ENCODE measurements at places on chromosomes 5 and 9.
A peak's percentile ranks its signal among the peaks of the same experiment; 100 is the strongest.

DNA sequence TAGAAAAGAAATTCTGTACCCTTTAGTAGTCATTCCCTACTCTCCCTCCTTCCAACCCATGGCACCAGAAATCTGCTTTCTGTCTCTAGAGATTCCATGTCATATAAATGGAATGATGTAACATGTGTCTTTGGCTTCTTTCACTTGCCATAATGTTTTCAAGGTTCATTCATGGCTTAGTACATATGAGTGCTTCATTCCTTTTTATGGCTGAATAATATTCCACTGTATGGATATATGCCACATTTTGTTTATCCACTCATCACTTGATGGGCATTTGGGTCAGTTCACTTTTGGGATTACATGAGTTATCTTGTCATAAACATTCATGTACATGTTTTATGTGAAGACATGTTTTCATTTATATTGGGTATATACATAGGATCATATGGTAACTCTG, 19.4 kb downstream of the POLR3G start:
- DNase-seq: no peak

- DNase-seq: no peak
Measured at GRCh38 chr9:14554886-14555285, 138.3 kb downstream of the ZDHHC21 start.

GRCh38 chr5:34721327-34721726, 65.2 kb downstream of the RAI14 start:
- no peak for DNase-seq

DNA sequence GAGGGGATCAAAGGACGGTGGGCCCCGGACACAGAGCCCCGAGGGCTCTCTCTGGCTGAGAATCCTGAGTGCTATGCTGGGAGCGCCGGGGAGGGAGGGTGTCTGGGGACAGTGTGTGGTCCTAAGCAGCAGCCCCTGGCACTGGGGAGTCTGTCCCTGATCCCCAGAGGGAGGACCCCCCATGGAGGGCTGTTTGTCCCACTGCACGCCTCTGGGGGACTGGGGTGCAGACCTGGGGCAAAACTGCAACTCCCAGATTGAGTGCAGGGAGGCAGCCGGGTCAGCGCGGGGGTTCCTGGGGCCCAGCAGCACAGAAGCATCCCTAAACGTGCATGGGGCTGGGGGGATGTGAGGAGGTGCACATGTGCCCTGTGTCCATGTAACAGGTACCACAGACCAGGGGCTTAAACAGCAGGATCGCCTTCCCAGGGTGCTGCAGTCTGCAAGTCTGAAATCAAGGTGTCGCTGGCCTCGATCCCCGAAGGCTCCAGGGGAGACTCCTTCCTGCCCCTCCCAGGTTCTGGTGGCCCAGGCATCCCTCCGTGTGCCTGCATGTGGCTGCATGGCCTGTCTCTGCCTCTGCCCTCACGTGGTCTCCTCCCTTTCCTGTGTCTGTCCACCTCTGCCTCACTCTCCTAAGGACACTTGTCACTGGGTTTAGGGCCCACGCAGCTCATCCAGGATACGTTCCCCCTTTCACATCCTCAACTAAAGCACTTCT, 35.9 kb upstream of the IRX4 start:
- DNase-seq: no peak

DNA sequence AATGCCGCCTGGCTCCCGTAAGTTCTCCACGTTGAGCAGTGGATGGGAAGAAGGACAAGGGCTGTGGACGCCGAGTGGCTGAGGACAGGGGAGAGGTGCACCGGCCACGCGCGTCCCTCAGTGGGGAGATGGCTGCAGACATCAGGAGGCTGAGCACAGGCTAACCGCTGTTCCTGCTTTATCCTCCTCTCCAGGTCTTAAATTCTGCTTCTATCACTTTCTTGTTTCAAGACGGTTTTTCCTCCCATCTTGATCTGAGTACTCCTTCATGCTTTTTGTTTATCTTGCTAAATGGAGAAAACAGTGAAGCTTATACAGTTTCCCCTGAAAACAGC, 42.1 kb upstream of the SLC6A19 start:
- DNase-seq: no peak

- no peak for DNase-seq
Measured at GRCh38 chr5:141623186-141623585, 4.4 kb upstream of the DIAPH1 start.

GRCh38 chr9:130891688-130892476, 4.7 kb downstream of the QRFP start:
- DNase-seq: no peak

- no peak for DNase-seq
Measured at GRCh38 chr5:35213608-35214007, 16.7 kb downstream of the PRLR start.

DNA sequence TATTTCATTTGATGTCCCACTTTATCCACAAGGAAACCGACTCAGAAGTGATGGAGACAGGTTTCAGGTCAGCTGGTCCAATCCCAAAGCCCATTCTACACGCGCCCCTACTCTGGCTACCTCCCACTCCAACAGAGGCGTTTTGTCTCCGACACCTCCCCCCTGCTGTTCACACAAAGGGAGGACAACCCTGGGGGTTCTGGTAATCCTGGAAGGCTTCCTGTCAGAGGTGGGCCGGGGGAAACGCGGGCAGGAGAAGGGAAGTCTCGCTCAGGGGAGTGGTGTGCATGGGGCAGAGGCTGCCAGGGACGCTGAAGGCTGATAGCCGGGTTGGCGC, 39.7 kb upstream of the GABRP start:
- DNase-seq: no peak

- DNase-seq: peak; percentile 60
Measured at GRCh38 chr5:180718810-180719453, 20.9 kb downstream of the OR2Y1 start.

- DNase-seq: no peak
Measured at GRCh38 chr5:157672976-157673375, 1.6 kb downstream of the C5orf52 start.

DNA sequence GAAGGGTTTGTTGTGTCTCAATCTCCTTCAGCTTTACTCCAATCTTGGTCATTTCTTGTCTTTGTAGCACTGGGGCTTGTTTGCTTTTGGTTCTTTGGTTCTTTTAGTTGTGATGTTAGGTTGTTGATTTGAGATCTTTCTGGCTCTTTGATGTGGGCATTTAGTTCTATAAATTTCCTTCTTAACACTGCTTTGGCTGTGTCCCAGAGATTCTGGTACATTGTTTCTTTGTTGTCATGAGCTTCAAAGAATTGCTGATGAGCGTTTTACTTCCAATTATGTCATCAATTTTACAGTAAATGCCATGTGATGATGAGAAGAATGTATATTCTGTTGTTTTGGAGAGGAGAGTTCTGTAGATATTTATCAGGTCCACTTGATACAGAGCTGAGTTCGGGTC, 353.3 kb downstream of the MAN2A1 start:
- DNase-seq: no peak

DNA sequence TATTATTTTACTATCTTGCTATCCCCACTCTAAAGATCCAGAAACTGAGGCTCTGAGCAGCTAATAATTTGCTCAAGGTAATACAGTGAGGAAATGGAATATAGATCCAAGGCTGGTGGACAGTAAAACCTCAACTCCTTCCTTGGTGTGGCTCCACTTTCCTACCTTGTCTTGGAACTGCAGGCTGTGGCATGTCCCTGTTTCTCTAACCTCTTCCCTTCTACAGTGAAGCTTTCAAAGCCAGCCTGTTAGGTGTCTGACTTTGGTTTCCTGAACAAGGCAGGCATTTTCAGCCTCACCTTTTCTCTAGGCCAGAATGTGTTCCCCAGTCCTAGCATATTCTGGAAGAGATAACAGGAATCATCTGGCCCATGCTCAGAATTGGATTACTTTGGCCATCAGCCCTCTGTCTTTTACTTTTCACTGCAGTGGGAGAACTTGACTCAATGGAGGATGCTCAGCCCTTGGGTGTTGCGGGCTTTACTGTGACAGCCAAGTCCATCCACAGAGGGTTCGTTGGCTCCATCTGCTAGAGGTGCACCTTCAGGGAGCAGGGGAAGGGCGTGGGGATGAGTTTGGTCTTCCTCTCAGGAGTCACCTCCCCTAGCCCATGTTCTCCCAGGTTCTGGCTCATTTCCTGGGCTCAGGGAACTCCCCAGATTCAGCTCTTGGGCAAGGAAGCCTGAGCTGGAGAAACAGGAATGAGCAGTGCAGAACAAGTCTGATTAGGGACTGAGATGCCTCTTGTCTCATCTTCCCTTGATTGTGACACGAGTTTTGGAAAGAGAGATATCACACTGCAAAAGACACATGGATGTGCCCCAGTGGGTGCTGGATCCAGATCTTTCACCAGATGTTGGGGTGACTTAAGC, 1.1 kb downstream of the NIPAL4 start:
- DNase-seq: no peak

DNA sequence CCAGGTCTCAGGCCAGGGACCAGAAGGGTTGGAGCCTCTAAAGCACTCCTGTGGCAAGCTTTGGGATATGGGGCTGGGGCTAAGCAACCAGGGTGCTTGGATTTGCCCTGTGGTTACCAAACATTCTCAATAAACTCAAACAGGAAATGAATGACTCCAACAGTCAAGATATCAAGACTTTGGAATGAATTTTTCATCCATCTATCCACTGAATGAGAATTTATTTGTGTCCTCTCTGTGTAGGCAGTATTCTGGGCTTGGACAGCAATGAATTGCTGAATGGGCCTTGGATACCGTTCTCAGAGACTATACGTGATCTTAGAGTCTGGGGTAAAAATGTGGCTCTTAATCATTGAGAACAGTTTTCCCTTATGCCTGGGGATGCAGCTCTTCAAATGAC, 212.5 kb downstream of the DAB2IP start:
- DNase-seq: no peak

DNA sequence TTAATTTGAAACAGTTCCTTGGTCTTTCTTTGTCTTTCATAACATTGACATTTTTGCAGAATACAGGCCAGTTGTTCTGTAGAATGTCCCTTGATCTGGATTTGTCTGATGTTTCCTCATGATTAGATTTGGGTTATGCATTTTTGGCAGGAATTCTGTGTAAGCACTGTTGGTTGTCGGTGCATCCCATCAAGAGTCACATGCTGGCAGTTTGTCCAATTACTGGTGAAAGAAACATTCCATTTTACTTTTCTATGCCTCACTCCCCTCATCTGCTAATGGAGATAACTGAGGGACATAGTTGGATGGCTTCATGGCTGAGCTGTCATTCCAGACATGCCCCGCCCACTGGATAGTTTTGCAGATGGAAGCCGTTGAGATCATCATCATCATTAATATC, 7.6 kb upstream of the ZNF618 start:
- DNase-seq: no peak

GRCh38 chr5:118597543-118597942, 390.8 kb downstream of the DTWD2 start:
- DNase-seq: no peak

DNA sequence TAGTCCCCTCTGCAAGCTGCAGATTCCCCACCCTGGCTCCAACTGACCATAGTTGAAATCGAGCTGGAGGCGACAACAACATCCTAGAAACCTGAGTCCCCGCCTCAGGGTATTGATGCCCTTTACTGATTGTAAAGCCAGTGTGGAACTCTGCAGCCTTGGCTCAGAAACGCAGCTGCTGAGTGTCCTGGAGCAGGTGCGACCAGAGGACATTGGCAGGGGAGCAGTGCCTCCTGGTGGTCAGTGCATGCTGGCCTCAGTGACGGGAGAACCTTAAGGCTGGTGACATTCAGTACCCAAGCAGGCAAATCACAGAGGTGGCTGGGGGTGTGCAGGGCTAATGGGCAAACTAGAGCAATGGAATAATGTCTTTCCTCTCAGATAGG, 20.4 kb upstream of the ZNF354B start:
- DNase-seq: peak; percentile 62

DNA sequence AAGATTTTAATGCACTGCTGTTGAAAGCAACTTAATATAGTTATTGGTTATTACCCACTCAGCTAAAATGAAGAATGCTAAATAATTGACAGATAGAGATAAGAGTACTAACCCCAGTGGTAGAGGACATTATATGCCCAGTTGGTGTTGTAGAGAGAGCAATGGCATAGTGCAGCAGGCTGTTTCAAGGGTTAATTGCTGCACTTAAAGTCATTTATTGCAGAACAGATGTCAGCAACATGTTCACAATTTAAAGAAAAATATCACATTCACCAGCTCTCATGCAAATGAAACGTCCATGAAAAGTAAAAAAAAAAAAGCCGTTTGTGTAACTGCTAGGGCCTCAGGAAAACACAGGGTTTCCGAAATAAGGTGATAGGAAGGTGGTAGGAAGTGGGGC, 254.6 kb downstream of the MTRR start:
- no peak for DNase-seq

GRCh38 chr5:77171141-77171910, 39.2 kb upstream of the PDE8B start:
- no peak for DNase-seq

DNA sequence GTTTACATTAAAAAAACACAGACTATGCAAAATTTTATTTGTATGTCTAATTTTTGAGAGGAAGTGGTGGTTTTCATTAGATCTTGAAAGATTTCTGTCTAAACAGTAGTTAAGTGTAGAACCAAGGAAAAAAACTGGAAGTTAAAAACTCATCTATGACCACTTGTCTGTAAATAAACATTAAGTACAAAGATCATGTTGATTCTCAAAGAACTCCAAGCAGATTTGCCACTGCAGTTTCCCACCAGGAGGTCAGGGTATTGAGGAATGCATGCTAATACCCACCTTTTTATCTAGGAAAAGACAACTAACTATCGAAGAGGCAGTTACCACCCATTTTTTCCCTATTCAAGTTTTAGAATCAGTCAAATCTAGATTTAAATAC, 1.9 kb downstream of the STOM start:
- no peak for DNase-seq

GRCh38 chr9:4923580-4924544, 61.2 kb upstream of the JAK2 start:
- no peak for DNase-seq

DNA sequence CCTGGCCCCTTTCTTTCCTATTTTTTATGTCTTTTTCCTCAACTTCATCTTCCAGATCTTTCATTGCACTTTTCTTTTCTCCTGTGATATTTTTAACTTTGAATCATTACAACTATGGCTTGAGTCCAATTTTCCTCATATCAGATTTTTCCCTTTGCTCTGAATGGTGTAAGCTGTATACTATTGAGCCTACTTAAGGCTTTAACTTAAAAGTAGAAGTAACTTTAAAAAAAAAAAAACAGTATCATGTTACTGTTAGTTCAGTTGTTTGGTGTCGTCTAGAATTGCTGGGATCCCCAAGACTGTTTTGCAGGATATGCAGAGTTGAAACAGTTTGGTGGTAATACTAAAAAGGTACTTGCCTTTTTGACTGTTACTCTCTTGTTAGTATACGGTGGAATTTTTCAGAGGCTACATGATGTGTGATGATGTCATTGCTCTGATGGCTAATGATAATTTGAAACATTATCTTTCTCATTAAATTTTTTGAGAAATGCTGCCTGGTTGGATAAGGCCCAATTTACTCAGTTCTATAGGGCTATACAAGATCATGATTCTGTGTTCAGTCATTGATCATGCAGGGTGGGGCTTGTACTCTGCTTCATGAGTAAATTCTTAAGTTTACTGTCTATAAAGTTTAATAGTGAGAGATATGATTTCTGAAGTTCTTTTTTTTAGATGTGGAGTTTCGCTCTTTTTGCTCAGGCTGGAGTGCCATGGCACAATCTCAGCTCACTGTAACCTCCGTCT, 8.8 kb downstream of the NAA35 start:
- DNase-seq: no peak
